ENCODE measurements at places on chromosomes 2 and 18.

GRCh38 chr2:185608799-185609198, 129.8 kb upstream of the FSIP2 start:
- DNase-seq, result no peak

DNA sequence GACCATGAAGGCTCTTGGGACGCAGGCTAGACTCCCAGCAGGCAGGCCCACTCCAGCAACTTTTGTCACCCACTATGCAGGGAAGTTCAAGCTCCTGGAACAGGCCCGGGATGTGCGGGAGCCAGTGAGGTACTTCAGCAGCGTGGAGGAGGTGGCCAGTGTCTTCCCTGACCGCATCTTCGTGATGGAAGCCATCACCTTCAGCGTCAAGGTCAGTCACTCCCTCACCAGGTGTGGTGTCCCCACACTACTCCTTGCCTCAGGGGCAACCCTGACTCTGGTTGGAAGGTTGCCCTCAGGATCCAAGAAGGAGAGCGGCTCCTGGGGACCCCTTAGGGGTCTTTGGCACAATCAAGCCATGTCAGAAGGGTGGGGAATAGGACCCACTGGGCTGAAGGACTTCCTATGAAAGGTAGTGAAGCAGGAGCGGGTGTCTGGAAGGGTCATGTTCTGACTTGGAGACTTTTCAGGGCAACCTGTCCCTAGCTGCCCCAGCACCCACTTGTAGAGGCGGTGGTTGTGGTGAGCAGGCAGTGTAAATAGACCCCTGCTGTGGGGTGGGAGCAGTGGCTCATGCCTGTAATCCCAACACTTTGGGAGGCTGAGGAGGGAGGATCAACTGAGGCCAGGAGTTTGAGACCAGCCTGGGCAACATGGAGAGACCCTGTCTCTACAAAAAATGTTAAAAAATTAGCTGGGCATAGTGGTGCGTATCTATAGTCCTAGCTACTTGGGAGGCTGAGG, 10.2 kb downstream of the GAREM2 start:
- no peak for DNase-seq

DNA sequence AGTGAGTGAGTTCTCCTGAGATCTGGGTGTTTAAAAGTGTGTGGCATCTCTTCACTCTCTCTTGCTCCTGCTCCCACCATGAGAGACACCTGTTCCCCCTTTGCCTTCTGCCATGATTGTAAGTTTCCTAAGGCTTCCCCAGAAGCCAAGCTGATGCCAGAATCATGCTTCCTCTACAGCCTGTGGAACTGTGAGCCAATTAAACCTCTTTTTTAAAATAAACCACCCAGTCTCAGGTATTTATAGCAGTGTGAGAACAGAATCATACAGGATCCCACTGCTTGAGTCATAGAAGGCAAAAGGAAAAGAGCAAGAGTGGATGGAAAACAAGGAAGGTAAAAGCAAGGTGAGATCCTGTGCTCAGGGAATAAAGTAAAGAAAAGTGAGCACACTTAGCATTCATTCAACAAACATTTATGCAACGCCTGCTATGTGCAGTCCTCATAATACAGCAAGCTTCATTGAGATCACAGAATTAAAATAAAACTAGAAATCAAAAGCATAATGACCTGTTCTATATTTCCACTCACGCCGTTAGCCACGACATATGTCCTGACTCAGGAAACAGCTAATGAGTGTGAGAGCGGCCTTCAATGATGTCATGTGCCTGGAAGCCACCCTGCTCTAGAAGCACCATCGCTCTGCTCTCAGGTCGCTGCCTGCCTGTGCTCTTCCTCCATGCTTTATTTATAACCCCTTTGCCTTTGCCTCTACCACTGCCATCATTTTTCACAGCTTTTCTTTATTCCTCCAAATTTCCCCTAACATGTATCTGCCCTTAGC, 11.3 kb upstream of the COPS8 start:
- no peak for DNase-seq

GRCh38 chr2:232377841-232378734, 463 bp upstream of the ALPP start:
- no peak for DNase-seq

DNA sequence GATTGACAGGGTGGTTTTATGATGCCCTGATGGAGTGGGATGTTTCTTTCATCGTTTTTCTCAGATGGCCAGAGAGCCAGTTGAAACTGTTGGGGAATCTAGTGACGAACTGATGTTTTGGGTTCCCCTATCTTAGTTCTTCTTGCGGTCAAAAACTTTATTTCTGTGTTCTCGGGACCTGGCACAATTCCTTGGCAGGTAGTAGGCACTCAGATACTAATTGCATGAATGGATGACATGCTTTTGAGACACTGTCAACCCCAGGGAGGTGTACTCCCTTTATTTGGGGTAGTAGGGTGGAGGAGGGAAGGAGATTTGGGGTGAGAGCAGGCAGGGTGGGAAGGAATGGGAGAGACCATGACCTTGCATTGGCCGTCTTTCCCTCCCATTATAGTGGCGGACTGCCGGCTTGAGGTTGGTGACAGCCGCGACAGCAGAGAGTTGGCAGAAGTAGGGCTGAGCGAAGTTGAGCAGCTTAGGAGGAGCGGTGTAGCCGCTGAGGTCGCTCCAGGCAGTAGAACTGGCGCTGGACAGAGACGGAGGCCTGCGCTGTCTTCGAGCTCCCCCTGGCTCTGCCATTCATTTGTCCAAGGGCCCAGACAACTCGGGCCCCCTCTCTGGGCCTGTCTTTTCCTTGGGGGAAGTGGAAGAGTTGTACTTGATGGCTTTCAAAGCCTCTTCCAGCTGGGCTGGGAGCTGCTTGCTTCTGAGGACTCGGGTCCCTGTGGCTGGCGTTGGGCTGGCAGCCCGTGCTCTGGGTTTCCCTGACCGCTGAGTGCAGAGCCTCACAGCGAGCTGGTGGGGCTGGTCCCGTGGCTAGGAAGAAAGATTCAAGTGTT, 2.6 kb downstream of the TET3 start:
- DNase-seq, result no peak

GRCh38 chr2:235669269-235669831, 175.5 kb downstream of the AGAP1 start:
- peak; percentile 22 for DNase-seq

DNA sequence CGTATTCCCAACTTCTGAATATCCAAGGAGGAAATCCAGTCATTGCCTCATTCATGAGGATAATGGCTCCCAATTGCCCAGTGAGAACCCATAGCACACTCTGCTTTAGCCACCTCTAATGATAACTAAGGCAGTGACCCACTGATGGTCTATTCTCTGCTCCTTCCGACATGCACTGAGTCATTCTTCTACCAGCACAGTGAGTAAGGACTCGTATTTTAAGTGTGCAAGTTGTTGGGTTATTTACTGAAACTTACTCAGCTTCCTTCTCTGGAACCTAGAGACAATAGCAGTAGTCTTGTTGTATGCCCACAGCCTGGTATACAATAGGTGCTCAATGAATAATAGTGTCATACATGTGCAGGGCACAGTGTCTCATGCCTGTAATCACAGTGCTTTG, 81.1 kb upstream of the ZNF397 start:
- no peak for DNase-seq

Measured in T-helper 17 cell (primary cell).